ENCODE measurements at places on chromosomes 6 and 20.

DNA sequence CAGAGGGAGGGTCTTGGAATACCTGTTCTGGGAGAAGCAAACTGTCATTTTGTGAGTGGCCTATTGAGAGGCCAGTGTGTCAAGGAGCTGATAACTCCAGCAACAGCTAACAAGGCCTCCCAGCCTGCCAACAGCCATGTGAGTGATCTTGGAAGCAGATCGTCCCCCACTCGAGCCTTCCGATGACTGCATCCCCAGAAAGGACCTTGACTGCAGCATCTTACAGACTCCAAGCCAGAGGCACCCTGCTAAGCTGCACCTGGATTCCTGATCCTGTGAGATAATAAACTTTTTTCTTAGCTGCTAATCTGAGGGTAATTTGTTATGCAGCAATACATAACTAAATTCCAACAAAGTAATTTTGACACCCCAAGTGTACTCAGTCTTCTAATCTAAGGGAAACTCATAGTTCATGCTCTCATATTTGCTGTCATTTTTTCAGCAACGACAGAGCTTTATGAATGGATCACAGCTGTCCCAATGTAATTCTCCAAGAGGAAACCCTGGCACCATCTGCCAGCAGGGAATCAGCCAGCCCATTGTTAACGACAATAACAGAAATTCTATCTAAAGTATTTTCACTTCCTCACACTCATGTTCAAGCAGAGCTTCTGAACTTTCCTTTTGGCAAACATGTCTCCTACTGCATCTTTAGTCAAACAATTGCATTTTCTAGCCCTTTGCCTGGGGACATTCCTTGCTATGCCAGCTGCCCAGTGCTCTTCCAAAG lies 470.2 kb upstream of the BTBD3 start:
- DNase-seq = no peak

GRCh38 chr6:127934956-127935355 lies 34.1 kb upstream of the THEMIS start:
- no peak for DNase-seq

DNA sequence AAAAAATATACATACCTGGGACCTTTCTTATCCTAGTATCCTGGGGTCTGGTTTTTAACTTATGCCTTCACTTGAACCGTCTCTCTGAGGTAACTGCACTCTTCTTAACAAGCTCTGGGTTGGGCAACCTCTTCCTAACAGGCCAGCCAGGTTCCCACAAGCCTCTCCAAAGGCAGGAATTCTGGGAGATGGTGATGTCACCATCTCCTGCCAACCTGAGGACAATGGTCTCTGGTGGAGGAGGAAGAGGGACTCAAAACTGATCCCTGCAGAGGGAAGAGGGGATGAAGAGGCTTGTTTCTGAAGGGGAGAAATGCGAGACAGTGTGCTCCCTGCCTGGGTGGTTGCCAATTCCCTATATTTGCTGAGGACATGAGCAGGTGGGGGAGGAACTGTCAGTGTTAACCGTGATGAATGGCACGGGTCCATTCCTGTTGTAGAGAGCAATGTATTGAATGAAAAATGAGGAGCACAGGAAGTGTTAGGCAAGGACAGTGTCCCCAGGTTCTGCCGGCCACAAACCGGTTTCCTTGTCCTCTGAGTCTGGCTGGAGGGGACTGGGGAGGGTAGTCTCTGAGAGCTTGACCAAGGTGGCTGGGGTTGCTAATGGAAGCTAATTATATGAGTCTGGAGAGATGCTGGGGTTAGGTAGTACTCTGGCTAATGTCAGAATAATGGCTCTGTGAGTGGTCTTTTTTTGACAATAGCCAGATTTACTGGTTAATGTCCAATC lies 95.5 kb downstream of the KCNB1 start:
- no peak for DNase-seq

DNA sequence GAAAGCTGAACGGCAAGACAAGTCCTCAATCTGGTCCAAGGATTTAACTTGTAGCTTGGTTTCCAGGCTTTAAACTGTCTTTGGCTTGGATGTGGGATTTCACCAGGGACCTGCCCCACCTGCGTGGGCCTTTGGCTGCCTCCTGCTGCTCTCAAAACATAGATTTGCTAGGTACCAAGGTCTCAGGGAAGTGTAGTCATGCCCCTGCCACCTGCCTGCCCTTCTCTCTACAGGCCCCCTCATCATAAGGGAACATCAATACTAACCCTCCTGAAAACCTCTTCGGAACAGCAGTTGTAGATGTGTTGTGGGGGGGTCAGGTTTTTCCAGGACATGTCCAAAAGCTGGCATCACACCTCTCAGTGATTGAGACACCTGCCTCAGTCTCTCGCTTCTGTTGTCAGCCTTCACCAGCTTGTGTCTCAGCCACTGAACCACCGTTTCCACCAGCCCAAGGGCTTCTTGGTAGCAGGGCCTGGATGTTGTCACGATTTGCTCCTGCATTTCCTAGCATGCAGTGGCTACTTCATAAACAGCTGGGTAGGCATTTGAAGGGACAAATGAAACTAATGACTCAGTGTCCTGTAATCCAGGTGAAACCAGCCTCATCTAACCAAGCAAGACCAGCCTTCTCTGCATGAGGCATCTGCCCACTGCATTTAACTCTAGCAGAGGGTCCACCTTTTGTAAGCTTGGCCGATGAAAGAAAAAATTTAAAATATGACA lies 141.6 kb upstream of the THBS2 start:
- no peak for DNase-seq

GRCh38 chr6:137271245-137272183 lies 52.3 kb upstream of the IFNGR1 start:
- DNase-seq = no peak

GRCh38 chr20:46670585-46671584 lies 18.4 kb downstream of the TP53RK start:
- DNase-seq = no peak

DNA sequence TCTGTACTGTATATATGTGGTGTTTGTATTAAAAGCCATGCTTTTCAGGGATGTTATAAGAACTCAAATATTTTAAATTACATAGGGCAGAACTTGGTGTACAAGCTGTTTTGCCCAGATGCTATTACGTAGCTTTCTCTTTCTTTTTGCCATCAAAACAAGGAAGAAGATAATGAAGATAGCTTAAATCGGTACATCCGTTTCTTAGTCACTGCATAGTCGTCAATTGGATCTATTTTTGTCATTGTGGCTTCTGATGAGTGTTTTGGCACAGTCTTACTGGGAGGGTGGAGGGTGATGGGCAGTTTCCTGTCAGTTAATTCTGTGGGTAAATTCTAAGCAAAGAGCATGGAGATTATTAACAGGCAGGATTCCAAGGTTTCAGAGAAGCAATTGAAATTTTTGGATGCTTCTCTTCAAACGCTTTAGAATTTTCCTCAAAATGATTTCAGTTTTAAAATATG lies 649.1 kb upstream of the GJE1 start:
- peak; percentile 7 for DNase-seq

DNA sequence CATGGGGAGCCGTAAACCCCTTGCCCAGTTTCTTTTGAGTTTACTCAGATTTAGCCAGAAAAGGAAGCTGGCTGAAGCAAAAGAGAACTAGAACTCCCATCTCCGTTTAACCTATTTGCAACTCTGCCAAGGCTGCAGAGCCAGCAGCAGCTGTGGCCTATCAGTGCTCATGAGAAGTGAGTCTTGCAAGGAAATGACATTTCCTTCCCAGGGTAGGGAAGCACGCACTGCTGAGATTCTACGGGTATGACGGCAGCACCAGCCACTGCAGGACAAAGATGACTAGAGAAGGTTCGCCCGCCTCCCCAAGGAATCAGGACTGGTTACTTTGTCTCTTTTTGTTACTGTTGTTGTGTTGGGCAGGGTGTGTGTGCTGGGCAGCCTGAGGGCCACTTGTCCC lies 47.6 kb downstream of the PPP1R3G start:
- DNase-seq = no peak

GRCh38 chr6:108733051-108733450 lies 115.2 kb upstream of the ARMC2 start:
- DNase-seq = no peak

- DNase-seq = no peak
Observed at GRCh38 chr6:142729618-142730017, 215.4 kb downstream of the HIVEP2 start.

DNA sequence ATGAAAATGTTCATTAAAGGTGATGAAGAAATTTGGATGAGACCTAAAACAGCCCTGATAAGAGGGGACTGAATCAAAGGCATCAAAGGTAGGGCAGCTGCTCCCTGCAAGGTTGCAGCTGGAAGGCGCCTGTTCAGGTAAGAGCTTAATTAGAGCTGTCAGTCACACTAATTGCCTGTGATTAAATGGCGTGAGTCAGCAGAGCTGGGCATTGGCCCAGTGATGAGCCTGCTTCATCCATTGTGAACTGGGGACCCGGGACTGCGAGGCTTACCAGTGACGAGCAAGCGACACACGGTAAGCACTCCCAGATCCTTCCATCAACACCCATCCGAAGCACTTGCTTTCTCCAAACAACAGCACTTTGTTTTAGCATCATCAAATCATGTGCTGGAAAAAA lies 621.5 kb upstream of the CDH4 start:
- DNase-seq = no peak

GRCh38 chr20:11195169-11195568 lies 521.4 kb upstream of the JAG1 start:
- DNase-seq = no peak

- no peak for DNase-seq
Observed at GRCh38 chr6:53581173-53581773, 36.4 kb upstream of the GCLC start.

DNA sequence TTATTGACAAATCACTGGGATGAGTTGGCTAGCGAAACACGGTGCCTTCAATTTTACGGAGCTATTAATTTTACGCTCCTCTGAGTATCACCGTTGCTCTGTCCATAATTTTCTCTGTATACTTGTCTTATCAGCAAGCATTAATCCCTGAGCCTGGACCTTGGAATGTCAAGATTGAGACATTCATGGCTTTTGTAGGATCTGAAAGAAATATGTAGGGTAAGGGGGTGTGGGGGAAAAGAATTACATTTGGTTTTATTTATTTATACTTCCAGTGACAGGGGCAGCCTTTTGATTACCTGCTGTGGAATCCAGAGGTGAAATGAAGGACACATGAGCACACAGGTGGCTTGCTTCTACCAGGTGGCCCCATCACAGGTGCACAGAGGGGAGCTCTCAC lies 46.6 kb downstream of the DTD1 start:
- no peak for DNase-seq

- DNase-seq = no peak
Observed at GRCh38 chr6:163643866-163644265, 229.3 kb downstream of the QKI start.

- no peak for DNase-seq
Observed at GRCh38 chr6:18471232-18471964, 84.2 kb downstream of the RNF144B start.

DNA sequence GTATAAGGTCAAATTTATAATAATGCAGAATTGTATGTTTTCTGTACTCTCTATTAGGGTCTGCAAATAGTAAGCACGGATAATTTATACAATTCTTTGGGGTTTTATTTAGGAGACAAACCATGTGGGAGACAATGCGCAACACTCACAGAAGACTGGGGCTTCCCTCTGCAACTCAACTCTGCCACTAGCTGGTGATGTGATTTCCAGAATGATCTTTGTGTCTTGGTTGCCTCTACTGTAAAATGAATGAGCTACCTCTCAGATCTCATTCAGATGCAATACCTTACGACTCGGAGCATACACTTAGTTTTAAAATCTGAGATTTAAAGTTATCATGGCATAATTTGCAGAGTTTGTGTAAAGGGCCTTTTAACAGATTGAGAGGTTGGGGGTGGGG lies 6.4 kb downstream of the MAN1A1 start:
- no peak for DNase-seq

DNA sequence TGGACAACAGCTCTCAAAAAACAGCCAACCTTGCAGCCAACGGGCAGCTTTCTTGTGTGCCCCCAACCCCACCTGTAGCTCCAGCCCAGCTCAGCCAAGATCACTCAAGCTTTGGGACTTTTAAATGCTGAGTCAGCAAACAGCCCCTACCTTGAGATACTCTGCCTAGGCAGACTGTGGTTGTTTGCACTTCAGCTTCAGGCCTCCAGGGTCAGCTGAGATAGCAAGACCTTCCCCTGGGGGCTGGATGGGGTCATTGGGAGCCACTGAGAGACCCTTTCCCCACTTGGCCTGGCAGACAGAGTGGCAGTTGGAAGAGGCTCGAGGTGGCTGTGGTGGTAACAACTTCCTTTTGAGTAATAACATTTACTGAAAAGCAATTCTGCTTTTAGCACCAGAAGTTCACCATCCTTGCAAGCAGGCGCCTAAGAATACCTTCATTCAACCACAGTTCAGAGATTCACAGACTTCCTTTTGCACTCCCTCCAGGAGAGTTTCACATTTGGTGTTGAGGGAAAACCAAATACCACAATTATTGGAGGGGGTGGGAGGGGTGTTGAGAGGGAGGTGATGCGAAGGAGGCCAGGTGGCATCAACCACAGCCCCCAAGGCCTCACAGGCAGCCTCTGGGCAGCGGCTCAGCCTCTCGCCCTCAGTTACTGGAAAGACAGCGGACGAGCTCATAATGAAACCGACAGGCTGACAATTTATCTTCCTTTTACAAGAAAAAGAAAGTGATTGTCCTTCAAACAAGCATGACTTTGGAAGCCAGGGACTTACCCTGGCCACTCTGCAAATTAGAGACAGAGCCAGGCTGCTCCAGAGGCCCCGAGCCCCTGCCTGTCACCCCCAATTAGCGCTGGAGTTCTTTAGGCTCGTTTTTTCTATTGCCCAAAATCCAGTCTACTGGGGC lies 148.1 kb downstream of the CEBPB start:
- DNase-seq = peak; percentile 77

- no peak for DNase-seq
Observed at GRCh38 chr6:157650801-157651200, 172.2 kb upstream of the SNX9 start.

DNA sequence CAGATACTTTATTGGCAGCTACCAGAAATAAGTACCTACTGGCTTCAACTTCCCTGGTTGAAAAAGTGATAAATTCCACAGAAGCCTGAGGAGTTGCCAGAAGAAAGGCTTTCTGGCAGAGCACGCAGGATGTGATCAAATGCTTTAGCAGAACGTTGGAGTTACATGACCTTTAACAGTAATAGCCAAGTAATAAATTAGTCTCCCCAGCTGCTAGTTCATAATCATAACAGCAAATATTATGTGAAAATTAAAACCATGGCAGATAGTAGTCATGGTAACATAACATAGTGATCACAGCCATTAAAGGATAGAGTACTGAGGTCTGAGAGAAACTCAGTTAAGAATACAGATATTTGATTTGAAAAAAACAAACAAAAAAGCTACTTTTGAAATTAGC lies 567.7 kb downstream of the ADGRB3 start:
- no peak for DNase-seq
